ENCODE measurements at places on chromosomes 7 and 10.

GRCh38 chr7:142337054-142338001 is 79.5 kb upstream of the PRSS58 start:
- no peak for DNase-seq

DNA sequence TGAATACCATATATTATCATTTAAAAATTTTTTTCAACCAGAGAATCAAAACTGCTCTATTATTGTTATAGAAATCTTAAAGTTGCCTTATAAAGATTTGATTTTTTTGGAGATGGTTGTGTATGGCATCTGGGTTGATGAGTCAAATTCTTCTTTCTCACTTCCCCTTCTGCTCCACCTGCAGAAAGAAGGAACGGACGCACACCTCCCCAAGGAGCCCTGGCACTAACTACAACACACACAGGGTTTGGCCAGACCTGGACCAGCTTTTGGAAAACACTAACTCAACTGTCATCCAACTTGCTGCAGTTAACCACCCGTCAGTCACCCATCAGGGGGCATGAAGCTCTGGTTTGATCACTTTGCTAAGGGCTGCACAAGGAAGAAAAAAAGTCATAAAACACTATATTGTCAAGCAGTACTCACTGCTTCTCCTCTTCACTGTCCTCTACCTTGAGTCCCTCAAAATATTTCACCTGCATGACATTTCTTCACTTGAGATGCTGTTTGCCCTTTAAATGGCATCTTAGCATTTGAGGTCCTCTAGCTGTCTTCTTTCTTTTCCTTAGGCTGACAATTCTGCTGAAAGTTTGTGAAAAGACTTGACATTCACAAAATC is 266.7 kb upstream of the PHF14 start:
- no peak for DNase-seq

DNA sequence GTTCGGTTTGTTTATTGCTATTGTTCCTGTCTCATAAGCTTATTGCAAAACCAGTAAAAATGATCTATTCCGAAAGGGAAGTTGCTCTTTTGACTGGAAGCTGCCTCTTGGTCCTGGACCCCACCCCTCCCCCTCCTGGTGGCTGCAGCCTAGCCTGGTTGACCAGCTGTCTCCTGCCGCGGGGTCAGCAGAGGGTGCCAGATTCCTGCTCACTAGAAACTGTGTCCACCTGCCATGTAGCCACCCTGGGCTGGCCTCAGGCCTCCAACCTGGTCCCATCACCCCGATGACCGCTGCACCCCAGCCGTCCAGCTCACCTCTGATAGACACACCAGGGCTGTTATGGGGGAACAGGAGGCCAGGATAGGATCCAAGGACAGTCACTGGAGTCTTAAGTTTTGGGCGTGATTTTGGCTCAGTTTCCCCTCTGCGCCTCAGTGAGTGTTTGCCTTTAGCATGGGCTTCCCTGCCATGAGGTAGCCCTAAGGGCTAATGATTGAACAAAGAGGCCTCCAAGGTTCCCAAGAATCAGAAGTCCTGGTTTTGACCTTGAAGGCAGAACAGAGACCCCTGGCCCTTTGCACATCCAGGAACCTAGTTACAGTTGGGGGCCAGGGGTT is 32.9 kb upstream of the SLF2 start:
- DNase-seq: no peak

DNA sequence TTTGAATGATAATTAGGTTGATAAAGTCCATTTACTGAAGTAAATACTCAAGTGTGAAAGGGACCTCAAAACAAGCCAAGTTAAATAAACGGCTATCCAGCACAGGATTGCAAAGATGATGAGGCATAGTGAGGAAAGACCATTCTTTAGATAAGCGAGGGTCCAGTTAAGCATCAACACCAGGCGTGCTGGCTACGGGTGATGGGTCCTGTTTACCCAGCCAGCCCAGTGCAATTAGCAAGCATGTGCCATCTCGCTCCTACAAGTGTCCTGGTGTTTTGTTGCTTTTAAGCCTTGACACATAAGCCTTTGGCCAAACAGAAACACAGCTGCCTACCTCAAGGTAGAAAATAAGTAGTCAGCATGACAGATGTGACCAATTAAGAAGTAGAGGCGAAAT is 7.1 kb downstream of the NEBL start:
- no peak for DNase-seq

DNA sequence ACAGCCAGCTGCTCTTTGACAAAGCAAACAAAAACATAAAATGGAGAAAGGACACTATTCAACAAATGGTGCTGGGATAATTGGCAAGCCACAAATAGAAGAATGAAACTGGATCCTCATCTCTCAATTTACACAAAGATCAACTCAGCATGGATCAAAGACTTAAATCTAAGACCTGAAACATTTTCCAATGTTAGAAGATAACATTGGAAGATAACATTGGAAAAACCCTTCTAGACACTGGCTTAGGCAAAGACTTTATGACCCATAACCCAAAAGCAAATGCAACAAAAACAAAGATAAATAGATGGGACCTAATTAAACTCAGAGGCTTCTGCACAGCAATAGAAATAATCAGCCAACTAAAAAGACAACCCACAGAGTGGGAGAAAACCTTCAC is 425.7 kb upstream of the SEMA3D start:
- no peak for DNase-seq

DNA sequence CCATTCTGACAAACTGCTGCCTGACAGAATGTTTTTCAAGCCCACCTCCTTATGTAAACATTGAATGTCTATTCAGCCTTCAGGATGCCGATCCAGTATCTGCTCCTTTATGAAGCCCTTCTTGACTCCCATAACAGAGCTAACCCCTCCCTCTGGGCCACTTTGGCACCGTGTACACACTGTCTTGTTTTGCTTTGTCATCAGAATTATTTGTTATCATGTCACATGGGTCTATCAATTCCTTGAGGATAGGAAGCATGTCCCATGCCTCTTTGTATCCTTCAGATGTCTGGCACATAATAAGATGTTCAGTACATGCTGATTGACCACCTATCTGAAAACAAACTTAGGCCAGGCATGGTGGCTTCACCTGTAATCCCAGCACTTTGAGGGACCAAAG is 92.3 kb downstream of the PRLHR start:
- DNase-seq: no peak

DNA sequence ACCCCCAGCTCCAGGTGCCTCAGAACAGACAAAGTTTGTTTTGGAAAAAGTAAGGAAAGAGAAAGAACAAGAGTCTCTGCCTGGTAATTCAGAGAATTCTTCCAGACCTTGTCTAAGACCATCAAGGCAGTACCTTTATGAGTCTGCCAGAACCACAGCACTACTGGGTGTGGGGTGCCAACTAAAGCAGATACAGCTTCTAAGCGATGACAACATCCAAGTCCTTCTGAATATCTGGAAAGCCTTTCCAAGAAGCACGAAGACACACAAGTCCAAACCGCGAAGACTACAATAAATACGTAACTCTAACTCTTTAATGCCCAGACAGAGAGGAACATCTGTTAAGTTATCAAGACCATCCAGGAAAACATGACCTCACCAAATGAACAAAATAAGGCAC is 94.3 kb downstream of the SIRT1 start:
- DNase-seq: no peak

GRCh38 chr10:16779384-16779915 is 37.8 kb downstream of the RSU1 start:
- DNase-seq: no peak

DNA sequence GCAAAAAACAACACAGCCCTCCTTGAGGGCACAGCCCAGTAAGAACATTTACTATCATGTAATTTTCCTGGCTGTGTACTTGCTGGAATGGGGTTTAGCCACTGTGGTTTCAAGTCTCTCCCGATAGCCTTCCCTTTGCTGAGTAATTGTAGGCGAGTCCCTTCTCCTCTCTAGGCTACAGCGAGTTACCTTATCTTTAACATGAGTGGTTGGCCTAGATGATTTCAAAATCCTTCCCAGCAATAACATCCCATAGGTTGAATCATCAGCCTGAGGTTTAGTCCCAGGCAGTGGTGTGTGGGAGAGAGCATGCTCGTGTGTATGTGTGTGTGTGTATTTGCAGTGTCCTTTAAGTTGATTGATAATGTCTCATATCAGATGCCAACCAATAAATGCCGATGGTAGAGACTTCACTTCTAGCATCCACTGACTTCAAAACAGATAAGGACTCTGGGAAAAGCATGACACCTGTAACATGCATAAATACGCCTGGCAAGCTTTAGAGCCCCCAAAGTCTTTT is 142.9 kb upstream of the ZMIZ1 start:
- DNase-seq: no peak

DNA sequence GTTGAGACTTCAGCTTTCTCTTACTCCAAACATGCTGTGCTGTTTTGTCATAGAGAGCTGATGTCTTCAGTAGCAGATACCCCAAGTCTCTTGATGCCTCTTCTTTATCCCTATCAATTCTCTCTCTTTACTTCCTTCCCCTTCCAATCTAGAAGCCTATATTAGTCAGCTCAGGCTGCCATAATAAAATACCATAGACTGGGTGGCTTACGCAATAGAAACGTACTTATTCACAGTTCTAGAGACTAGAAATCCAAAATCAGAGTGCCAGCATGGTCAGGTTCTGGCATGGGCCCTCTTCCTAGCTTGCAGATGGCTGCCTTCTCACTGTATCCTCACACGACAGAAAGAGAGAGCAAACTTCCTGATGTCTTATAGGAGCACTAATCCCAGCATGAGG is 9.0 kb upstream of the GARS1 start:
- DNase-seq: no peak

Measured in NCI-H2171 (cell line).